ENCODE measurements at places on chromosomes 3 and 15. TPM values are rescaled to one million over a fixed set of nuclear protein-coding genes. Genes with fewer than 3 reads are reported as not detected.

GRCh38 chr3:103712320-103713008 lies 1277.6 kb downstream of the ZPLD1 start:
- DNase-seq = peak; percentile 47

GRCh38 chr3:8593021-8593827 lies 51.4 kb downstream of the SSUH2 start:
- DNase-seq = no peak

The CACNA2D2 gene
- total RNA-seq = not detected

The ADAMTS17 gene
- total RNA-seq = 1.9 TPM

The PGBD4 gene
- 1.3 TPM for total RNA-seq
